ENCODE measurements at places on chromosomes 12 and 14.

DNA sequence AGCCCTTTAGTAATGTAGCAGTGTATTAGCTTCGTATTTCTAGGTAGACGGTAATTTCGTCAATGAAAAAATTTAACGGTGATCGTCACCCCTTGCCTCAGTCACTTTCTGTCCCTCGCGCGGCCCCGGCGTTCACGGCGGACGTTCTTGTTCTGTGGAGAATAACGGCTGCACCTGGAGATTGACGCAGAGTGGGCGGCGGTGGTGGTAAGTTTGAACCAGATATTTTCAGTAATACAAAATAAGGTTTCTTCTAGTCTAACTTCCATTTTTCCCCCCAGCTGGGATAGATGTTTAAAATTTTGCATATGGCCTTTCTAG is 341 bp downstream of the ZNF10 start:
- no peak for DNase-seq

DNA sequence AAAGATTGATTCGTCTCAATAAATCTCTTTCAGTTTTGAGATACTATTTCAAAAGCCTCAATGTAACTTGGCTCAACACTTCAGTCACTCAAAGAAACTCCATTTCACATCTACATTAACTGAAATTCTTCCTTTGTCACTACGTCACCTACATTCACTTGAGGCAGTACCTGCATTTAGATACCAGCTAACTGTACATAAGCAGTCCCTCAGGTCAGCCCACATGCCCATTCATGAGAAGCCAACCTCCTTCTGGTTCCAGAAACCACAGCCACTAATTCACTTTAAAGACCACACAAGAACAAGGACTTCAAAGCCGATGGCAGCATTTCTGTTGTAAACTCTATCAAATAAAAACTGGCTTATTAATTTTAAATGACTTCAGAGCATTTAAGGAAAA is 43.0 kb downstream of the SETD3 start:
- no peak for DNase-seq

GRCh38 chr14:98210045-98210672 is 1061.8 kb downstream of the BCL11B start:
- DNase-seq = no peak

DNA sequence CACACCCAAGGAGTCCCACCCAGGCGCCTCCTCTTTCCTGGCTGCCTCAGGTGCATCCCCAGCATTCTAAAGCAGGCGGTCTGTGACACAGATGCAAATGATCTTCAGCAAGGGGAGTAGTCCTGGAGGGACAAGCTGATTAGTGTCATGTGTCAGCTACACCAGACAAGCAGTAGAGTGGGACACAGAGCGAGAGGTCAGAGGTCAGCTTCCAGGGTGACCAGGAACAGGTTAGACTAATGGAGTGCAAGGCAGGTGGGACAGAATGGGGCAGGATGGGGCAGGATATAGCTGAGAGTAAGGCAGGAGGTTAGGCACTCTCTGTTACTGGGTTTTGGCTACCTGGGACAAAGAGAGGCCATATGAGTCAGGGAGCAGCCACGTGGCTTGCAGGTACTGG is 534.0 kb downstream of the FUT8 start:
- DNase-seq = no peak

GRCh38 chr12:26808766-26809476 is 24.1 kb downstream of the ITPR2 start:
- DNase-seq = no peak

- DNase-seq = no peak
Observed at GRCh38 chr12:26227361-26227745, 32.0 kb downstream of the SSPN start.

GRCh38 chr14:51202914-51203665 is 37.0 kb upstream of the TMX1 start:
- DNase-seq = no peak

GRCh38 chr14:71711619-71712018 is 220.6 kb upstream of the RGS6 start:
- DNase-seq = no peak

DNA sequence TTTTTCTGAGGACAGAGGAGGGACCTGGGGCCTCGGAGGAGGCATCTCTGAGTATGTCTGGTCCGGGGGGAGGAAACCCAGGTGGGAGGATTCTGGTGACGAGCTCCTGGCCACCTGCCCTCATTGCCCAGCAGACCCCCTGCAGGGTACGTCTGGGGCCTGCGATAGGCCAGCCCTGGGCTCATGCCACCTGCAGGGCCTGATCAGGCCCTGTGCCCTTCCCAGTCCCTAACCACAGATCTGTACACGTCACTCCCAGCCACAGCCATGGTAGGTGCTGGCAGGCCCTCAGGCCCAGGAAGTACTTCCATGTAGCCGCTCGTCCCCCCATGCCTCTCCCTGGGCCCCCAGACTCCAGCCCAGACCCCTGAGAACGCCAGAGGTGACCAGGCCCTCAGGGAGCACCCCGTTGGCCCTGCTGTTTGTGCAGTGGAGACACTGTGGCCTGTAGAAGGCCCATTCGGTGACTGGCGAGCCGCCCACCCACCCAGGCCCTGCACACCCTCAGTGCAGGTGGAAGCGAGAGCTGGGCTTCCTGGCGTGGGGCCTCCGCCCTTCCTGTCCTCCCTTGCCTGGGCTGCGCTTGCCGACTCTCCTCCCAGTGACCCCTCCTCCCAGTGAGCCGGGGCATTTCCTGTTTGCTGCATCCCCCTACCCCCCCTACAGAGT is 5.7 kb downstream of the INF2 start:
- DNase-seq = no peak

GRCh38 chr12:57726151-57726883 is 12.2 kb downstream of the AGAP2 start:
- DNase-seq = no peak

DNA sequence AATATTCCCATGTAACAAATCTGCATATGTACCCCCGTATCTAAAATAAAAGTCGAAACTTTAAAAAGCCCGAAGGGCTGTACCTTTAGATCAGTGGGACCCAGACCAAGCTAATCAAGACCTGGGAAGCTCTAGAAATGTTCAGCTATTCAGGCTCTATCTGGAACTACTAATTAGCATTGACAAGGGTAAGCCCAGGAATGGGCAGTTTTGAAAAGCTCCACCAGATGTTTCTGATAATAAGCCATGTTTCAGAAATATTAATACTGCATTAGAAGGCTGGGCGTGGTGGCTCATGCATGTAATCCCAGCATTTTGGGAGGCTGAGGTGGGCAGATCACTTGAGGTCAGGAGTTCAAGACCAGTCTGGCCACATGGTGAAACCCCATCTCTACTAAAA is 20.4 kb upstream of the TMEM260 start:
- DNase-seq = no peak

- no peak for DNase-seq
Observed at GRCh38 chr14:104512771-104513640, 66.6 kb upstream of the C14orf180 start.

GRCh38 chr12:43255522-43256111 is 296.4 kb downstream of the ADAMTS20 start:
- no peak for DNase-seq

DNA sequence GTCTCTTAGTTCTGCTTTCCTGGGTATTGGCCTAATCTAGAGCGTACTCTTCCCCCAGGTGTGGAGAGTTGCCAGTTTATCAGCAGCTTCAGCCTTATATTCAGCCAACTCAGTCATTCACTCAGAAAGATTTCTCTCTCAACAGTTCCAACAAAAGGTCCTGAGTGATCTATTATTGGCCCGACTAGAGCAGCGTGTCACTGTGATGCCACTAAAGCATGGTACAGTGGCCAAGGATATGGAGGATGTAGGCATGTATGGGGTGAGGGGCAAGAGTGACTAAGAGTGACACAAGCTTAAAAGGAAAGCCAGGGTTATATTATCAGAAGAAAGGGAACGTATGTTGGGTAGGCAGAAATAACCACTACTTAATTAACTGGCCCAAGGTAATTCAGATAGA is 4.8 kb downstream of the NOPCHAP1 start:
- DNase-seq = no peak

DNA sequence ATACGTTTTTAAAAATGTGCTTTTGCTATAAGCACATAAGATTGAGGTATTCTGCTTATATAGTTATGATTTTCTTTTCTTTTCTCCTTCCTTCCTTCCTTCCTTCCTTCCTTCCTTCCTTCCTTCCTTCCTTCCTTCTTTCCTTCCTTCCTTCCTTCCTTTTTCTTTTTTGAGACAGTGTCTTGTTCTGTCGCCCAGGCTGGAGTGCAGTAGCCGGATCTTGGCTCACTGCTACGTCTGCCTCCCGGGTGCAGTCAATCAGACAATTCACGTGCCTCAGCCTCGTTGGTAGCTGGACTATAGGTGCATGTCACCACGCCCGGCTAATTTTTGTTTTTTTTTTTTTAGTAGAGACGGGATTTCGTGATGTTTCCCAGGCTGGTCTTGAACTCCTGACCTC is 5.8 kb downstream of the CFAP54 start:
- DNase-seq = no peak

DNA sequence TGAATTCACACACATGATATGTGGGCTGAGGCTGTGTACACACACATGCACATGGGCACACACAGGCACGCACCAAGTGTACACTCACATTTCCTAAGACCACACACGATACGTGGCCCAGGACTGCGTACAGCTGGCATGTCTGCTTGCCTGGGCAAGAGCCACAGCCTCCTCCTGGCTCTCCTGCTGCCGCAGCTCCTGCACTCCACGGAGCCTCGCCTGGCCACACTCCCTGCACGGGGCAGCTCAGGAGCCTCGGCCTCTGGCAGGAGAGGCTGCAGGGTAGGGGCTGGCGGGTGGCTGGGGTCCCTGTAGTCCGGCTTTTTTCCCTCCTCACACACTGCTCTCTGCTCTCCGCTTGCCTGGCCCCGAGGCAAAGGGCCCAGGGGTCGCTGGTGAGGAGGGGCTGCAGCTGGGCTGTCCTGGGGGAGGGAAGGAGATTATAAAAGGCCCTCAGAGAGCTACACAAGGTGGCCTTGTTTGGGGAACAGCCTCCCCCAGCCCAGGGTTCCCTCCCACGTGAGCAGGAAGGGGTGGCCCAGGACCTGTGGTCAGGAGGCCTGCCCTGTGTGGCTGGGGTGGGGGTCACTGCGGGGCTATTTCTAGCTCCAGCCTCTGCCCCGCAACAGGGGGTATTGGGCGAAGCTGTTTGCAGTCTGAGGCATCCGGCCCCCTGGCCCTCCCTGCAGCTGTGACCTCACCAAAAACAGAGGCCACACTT is 89.0 kb upstream of the SFSWAP start:
- no peak for DNase-seq

GRCh38 chr12:14408208-14408607 is 42.7 kb downstream of the ATF7IP start:
- DNase-seq = no peak

DNA sequence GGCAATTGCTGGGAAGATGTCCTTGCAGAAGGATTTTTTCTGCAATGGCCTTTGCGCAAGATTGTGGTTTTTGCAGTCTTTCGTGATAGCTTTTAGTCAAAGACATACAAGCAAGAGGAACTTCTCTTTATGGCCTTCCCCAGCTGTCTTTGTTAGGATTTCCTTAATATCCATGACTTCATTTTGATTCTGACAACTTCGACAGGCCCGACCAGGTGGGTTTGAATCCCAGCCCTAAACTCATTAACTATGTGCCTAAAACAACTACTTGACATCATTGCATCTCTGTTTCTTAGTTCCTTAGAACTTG is 13.3 kb upstream of the VRK1 start:
- DNase-seq = no peak

DNA sequence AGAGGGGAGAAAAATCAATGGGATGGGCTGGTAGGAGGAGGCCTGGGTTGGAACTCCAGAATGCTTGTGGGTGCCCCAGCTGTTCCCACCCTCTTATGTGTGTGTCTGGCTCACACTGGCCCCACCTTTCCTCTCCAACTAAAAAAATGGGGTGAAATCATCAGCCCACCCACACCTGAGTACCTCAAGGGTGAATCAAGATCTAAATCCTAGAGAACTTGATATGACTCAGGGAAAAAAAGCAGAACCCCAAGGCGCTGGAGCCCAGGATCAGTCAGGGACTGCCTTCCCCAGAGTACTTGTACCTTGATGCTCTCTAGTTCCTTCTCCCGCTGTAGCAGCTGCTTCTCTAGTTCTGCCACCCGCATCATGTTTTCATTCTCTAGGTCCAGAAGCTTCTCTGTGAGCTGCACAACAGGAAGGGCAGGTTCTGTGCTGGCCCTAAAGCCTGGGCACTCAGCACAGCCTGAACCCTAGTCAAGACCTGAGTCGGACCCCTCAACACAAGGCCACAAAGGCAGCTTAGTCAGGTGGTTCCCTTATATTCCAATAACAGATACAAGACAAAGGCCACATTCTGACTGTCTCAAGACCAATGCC is 29.7 kb downstream of the PRPF40B start:
- no peak for DNase-seq

- no peak for DNase-seq
Observed at GRCh38 chr14:101028971-101029667, 125.6 kb upstream of the RTL1 start.

GRCh38 chr14:104224506-104225277 is 86.3 kb downstream of the KIF26A start:
- DNase-seq = peak; percentile 39

DNA sequence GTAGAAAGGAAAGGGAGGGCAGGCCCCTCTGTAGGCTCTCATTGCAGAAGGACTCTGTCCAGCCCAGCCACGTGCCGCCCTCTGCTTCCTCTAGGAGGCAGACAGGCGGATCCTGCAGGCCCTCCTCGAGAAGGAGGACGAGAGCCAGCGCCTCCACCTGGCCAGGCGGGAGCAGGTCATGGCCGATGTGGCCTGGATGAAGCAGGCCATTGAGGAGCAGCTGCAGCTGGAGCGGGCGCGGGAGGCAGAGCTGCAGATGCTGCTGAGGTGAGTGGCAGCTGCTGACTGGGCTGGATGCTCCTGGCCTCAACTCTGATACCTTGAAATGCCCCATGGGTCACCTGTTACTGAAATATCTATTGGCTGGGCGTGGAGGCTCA is 10.9 kb downstream of the TCHP start:
- DNase-seq = no peak

- no peak for DNase-seq
Observed at GRCh38 chr12:110373425-110373824, 30.1 kb downstream of the ANAPC7 start.

DNA sequence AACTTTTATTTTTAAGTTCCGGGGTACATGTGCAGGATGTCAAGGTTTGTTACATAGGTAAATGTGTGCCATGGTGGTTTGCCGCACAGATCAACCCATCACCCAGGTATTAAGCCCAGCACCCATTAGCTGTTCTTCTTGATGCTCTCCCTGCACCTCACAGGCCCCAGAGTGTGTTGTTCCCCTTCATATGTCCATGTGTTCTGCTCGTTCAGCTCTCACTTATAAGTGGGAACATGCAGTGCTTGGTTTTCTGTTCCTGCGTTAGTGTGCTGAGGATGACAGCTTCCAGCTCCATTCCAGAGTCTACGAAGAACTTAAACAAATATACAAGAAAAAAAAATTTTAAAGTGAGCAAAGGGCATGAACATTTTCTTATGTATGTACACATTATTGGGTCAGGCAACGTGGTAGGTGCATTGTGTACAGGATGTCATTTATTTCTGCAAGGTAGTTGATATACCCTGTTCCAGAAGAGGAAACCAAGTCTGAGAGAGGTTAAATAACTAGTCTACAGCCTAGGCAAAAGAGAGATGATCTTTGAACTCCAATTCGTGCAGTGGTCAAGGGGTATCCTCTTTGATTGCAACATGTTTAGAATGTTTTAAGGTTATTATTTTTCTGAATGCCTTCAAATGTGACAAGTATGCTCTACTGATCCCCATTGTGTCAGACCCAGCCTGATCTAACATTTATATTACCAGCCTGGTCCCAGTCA is 8.7 kb upstream of the PPM1A start:
- DNase-seq = no peak
